ENCODE measurements at places on chromosomes 11 and 22.

DNA sequence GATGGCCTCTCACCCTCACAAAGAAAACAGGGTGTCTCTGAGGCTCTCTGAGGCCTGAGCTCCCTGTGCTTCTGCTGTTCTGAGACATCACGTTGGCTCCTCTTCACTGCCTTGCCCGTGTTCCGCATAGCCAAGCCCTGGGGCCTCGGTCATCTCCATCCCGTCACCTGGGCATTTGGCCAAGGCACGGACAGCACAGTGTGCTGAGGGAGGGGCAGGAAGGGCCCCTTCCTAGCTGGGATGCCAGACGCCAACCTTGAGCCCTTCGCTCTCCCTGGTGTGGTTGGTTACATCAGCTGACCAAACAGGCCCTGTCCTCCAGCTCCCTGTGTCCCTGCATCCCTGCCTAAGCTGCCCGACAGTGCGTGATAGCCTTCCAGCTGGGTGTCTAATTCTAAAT is 25.9 kb downstream of the MOV10L1 start:
- DNase-seq = no peak

- DNase-seq = no peak
Observed at GRCh38 chr11:11969380-11970215, 38.8 kb downstream of the DKK3 start.

DNA sequence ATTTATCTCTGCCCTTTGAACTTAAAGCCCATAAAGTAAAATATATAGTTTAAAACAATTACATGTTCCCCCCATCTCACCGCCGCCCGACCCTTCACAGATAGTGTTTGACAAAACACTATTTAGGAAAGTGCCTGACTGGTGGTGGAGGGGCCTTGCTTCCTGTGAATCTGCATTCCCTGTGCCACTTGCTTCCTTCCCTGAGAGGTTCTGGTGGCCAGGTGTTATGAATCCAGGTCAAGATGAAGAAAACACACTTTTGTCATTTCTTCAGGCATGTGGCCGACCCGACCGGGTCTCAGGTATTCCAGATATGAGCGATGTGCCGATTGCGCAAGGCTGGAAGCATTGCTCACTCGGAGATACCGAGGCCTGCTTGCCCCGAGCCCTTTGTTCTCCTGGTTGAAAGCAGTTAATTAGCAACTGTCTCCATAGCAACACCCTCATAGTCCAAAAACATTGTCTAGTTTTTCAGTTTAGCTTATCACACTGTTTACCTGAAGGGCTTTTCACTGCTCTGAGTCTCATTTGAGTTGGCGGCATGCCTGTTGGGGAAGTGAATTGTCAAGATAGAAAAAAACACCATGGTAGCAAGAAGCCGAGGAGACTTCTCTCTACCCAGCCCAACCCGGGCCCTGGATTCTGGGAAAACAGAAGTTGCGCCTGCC is 128.3 kb downstream of the TEAD1 start:
- no peak for DNase-seq

GRCh38 chr11:114762408-114762807 is 84.1 kb downstream of the NXPE2 start:
- DNase-seq = peak; percentile 10

GRCh38 chr11:108871152-108871551 is 206.3 kb downstream of the DDX10 start:
- no peak for DNase-seq

DNA sequence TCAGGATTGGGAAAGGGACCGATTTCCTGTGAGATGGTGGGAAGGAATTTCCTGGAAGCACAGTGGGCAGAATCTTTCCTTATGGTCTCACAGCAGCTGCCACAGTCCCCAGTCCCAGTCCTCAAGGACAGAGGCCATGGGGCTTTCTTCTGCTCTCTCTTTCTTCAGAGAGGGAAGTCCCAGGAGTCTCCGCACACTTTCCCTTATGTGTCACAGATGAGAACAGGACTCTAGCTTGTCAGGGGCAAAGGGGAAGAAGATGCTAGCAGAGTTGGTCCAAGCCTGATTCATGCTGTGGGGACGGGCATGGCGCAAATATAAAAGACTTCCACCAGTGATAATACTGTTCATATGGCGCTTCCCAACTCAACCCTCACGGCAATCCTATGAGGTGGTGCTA is 7.5 kb upstream of the PPFIA1 start:
- no peak for DNase-seq

DNA sequence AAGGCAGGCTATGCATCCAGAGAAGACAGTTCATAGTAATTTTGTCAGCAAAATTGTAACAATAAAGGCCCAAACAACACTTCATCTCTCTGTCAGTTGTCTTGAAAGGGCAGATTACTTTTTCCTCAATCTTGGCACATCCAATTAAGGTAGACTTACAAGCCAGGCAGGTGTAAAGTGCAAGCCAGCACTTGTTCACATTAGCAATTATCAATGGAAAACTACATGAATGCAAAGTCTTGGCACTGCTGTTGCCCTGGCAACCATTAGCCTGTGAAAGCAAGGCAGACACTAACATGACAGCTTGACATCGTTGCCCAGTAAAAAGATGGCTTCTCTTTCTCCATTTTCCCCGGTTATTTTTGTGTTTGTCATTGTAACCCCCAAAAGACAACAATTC is 677.2 kb upstream of the TENM4 start:
- DNase-seq = no peak

- DNase-seq = peak; percentile 95
Observed at GRCh38 chr11:69075421-69076128, 26.8 kb downstream of the TPCN2 start.

- DNase-seq = no peak
Observed at GRCh38 chr11:123702139-123702538, 39.3 kb downstream of the ZNF202 start.

GRCh38 chr11:78290293-78291176 is 101.8 kb downstream of the USP35 start:
- peak; percentile 52 for DNase-seq

DNA sequence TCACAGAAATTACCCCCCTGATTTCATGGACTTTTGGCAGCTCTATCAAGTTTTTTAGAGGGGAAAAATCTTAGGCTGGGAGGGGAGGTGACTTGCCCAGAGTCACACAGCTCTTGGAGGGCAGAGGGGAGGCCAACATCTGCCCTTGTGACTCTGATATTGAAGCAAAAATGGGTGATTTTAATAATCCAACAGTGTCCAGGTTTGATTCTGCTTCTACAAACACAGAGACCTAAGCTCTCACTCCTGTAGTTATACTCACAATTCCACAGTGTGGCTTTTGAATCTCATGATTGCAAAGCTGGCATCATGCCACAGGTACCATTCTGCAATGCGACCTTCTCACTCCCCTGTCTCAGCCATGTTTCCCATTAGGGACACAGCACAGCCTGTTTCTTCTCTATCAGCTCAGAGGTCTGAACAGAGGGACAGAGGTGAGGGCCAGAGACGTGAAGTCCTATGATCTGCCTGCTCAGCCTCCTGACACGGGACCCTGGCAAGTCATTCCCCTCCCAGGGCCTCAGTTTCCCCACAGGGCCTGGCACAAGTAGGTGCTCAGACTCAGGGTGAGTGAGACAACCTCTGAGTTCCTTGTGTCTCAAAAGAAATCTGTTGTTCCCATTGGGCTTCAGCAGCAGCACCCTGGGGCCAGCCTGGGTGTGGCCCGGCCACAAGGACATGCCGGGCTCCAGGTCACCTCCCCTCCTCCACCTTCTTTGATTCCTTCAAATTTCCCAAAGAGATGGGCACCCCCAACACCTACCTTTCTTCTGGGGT is 766 bp downstream of the APOL2 start:
- no peak for DNase-seq

- no peak for DNase-seq
Observed at GRCh38 chr22:43440104-43440387, 28.2 kb downstream of the MPPED1 start.

DNA sequence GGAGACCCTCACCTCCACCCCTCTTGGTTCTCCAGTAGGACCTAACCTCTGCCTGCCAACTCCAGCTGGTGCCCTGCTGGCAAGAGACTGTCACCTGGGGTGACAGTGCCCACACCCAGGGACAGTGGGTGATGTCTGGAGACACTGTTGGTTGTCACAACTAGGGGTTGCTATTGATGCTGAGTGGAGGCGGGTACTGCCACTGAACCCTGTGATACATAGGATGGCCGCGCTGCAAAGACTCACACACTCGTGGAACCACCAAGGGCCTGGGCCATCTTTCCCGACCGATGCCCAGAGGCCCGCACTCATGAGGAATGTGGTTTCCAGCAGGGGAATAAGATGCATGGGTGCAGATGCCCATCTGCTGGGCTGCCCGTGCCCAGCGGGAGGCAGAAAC is 143.2 kb downstream of the SHANK2 start:
- DNase-seq = no peak

GRCh38 chr11:75346912-75347647 is 4.4 kb downstream of the ARRB1 start:
- DNase-seq = no peak

DNA sequence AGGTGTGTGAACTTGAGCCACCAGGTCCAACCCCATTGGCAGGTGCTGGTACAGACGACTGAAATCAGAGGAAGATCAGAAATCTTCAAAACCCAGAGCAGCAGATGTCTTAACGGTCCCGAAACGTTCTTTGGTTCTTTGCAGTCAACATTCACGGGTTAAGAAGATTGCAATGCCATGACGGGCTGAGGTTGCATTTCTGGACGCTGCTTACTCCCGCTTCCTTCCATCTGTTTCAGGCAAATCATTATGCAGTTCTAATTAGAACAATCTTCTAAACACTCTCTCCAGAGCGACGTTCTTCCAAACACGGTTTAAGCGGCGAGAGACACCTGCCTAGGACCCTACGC is 492 bp upstream of the LUZP2 start:
- no peak for DNase-seq

DNA sequence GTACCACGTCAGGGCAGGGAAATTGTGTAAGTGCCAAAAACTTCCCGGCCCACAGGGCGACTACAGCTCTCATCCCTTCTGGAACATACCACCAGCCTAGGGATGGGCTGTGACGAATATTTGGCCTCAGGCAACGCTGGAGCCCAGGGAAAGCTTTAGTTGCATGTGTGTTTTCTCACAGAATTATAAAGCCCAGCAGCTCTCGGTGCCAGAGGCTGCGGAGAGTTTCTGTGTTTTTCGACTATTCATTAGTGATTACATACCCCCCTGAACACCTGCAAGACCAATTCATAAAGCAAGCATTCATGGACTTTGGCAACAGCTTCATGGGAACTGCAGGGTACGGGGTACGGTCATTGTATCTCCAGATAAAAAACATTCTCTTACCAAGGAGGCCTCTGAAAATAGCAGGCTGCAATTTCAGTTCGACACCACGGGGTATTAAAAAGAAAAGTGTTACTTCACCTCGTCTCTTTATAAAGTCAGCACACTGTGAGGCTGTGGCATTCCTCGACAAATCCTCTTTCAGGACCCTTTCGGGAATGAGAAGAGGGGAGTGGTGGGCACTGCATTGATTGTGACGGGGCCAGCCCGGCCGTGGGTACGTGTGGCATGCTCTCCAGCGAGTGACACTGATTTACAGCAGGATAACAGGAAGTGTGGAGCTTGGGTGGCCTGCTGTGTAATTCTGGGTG is 243.6 kb upstream of the SORL1-AS1 start:
- DNase-seq = no peak

DNA sequence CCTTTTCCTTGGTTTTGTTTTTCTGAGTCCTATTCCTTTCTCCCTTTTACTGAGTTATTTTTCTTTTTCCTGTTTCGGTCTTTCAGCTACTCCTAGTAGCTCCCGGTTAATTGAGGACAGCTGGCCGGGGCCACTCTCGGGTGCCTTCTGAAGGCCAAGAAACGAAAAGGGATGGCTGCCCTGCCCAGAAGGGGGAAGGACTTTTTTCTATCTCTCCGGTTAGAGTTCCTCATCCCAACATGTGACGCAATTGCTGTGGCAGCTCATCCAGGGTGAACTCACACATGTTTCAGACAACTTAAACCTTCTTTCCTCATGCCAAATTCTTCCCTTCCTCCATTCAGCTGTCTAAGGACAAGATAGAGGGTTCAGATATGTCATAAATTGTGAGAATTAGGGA is 83.6 kb downstream of the PIWIL4 start:
- peak; percentile 83 for DNase-seq

DNA sequence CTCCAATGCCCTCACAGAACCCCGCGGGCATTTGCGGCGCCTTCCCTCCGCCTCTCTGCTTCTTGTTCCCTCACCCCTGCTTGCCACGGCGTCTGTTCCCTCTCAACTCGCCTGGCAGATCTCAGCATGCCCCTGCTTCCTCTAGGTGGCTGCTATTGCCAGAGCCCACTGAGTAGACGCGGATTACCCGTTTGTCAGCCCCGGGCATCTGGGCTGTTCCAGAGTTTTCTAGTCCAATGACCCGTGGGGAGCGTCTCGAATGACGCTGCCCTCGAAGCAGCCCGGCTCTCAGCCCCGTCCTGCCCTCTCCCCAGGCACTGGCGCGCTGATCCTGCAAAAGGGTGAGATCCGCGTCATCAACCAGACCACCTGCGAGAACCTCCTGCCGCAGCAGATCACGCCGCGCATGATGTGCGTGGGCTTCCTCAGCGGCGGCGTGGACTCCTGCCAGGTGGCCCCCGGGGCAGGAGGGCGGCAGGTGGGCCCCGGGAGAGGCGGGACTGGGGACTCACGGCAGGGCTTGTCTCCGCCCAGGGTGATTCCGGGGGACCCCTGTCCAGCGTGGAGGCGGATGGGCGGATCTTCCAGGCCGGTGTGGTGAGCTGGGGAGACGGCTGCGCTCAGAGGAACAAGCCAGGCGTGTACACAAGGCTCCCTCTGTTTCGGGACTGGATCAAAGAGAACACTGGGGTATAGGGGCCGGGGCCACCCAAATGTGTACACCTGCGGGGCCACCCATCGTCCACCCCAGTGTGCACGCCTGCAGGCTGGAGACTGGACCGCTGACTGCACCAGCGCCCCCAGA is 49.7 kb downstream of the ST14 start:
- no peak for DNase-seq

GRCh38 chr11:36010010-36010740 is 66.3 kb downstream of the LDLRAD3 start:
- DNase-seq = no peak

DNA sequence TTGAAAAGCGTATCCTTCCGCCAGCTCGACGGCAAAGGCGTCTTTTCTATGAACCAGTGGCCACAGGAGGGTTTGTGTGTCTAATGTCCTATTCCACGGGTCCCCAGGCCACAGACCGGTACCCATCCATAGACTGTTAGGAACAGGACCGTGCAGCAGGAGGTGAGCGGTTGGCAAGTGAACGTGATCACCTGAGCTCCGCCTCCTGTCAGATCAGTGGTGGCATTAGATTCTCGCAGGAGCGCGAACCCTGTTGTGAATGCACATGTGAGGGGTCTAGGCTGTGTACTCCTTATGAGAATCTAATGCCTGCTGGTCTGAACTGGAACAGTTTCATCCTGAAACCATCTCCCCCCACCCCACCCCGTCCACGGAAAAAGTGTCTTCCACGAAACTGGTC is 62.7 kb upstream of the KCNQ1OT1 start:
- DNase-seq = no peak

- DNase-seq = no peak
Observed at GRCh38 chr11:11780858-11781257, 60.9 kb upstream of the USP47 start.

GRCh38 chr11:20612416-20612815 is 13.0 kb downstream of the SLC6A5 start:
- no peak for DNase-seq

DNA sequence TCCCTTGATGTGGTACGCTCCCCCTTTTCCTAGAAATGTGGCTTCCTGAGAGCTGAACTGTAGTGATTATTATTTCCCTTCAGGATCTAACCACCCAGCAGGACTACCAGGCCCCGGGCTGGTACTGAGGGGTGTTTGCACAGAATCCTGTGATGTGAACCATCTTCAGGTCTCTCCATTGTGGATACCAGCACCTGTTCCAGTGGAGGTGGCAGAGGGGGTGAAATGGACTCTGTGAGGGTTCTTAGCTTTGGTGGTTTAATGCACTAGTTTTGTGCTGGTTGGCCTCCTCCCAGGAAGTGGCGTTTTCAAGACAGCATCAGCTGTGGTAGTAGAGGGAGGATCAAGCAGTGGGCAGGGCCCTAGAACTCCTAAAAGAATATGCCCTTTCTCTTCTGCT is 18.6 kb downstream of the C11orf91 start:
- DNase-seq = no peak
